SK-N-DZ (cell line): ENCODE measurements at places on chromosomes 7 and 10.

- DNase-seq, result no peak
Measured at GRCh38 chr7:66682350-66683093, 53.8 kb downstream of the KCTD7 start.

GRCh38 chr7:98133621-98134303, 27.1 kb downstream of the LMTK2 start:
- DNase-seq, result no peak

DNA sequence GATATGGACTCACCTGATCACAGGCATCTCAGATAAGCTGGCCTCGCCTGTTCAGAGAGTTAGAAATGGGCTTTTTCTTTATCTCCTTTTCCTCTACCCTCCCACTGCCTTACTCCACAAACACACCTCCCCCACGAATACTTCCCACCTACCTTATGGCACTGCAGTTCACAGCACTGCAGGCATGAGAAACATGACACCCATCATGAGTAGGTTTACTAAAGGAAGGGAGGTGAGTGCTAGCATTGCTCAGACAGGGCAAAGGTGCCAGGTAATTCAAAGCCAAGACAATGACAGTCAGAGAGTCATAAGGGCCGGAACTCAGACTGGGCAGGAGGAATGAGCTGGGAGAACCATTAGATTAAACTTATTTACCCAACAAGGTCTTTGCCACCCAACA, 220.6 kb downstream of the FAM107B start:
- no peak for DNase-seq

GRCh38 chr7:112550468-112551060, 69.8 kb downstream of the LSMEM1 start:
- DNase-seq, result peak; percentile 48

DNA sequence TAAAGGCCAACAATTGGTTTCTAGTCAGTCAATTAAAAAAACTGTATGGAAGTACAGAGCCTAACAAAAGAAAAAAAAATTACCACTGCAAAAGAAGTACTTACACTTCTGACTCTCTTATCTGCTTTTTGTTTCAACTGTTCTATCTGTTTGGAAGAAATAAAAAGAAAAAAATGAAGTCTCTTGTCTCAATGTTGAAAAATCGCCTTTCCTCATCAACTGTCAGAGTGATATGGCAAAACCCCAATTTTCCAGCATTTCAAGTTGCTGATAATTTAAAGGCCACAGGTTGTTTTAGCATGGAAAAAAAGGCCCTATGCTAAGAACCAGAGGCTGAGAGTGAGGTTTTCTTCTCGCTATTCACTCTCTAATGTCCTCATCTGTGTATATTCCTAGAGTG, 13.6 kb downstream of the ZDHHC6 start:
- DNase-seq, result no peak

DNA sequence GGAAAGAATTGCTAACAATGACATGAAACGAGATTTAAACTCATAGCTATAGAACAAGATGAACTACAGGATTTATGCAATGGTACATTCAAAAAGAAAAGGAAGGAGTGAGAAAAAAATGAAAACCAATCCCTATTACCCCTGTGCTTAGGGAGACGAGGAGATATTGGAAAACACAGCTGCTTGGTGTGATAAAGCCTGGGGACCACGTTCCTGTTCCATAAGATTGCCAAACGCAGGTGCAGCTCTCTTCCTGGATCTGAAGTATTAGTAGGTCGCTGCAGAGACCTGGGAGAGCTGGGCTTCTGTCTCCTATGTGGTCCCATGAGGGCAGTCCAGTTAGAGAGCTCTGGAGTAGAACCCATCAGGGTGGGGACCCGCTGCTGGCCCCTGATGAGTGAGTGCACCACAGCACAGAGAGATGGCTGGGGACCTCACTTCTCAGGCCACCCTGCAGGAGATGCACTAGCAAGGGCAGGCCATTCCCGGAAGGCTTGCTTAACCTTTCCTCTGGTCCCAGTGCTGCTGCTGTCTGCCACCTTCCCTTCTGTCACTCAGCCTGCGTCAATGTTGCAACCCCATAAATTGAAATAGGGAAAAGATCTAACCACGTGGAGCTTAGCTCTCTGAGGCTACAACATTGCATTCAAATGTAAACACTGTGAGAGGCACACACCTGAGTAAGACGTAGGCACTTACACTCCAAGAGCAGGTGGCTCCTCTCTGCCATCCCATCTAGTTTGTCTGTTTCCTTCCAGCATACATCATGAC, 57.9 kb downstream of the MTPN start:
- no peak for DNase-seq

DNA sequence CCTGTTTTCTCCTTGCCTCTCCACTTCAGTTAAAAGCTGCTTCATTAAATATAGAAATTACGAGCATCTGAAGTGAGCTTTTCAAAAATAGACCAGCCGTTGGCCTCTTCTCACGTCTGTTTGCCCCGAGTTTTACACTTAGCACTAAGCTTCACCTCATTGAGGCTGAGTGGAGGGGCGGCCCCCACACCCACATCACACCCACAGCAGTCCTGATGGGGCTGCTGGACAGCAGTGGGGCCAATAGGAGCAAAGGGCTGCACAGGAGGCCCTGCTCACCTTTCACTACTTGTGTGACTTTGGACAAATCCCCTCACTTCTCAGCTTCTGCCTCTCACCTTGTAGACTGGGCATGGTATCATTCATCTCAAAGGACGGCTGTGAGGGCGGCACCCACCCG, 677.8 kb downstream of the SDK1 start:
- DNase-seq, result no peak

- no peak for DNase-seq
Measured at GRCh38 chr7:106243893-106244292, 40.9 kb downstream of the NAMPT start.

DNA sequence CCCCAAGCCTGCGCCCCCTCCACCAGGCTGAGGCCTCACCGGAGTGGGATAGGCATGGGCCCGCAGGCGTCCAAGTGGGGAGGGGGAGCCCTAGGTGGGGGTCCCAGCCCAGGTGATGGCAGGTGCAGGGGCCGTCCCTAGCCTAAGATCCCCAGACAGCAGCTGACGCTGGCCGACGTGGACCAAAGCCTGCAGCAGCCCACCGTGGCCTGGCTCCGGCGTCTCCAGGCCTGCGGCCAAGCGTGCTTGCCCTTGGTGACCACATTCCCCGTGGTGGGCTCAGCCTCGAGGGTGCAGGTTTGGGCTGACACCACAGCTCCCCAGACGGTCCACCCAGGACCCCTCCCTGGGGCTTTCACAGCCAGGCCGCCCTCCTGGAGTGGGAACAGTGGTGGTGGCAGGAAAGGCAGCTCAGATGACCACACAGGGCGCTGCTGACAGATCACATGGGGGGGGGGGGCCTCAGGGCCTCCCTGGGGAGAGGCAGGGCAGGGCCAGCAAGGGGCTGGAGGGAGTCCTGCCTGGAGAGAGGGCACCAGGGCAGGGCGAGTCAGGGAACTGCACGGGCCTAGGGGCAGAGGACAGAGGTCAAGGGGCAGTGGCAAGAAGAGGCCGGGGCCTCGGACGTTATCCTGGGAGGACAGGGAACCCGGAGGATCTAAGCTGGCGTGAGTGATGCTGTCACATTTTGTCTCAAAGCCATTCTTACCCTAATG, 767 bp upstream of the ADAM8 start:
- no peak for DNase-seq

GRCh38 chr7:45099891-45100760, 11.4 kb upstream of the NACAD start:
- no peak for DNase-seq
